ENCODE measurements at places on chromosomes 3 and 15.

DNA sequence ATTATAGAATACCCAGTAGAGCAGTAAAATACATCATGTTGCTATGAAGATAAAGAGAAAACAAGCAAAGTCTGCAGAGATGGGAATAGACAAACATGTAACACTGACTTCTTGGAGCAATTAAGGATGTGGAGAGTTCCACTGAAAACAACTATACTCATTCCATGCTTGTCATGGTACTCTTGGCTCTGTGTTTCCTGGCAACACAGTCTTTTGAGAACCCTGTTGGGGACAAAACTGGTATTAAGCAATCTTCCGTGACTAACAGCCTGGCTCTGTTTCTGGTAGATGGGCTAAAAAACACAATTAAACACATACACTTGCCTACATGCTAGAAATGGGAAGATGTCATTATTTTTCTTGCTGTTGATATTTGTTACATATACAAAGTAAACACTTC lies 1212.3 kb upstream of the GBE1 start:
- no peak for DNase-seq

GRCh38 chr15:68231102-68231818 lies 1.7 kb upstream of the CLN6 start:
- no peak for DNase-seq

DNA sequence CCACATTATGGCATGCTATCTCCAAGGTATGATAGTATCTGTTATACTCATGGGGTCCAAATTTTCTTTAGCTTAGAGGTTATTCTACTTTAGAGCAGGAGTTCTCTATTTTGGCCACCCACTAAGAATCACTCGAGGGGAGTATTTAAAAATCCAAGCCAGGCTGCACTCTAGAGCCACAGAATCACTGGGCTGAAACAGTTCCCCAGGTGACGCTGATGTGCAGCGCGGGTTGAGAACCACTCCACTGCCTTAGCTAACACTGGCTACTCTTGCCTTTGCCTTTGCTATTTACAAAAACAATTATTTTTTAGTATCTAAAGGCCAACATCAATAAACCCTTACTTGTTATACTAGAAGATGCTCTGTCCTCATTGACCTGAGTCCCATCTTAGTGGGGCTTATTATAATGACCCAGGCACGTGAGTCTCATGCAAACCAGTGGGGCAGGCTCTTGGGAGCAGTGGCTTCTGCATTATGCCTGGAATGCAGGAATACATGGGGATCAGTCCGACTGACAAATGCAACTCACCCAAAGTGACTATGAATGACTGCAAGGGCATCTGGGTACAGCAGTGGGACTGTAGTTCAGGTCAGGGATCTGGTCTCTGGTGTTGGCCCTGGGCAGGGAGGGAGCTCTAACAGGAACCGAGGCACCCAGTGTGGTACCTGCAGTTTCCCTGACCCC lies 21.7 kb upstream of the CGNL1 start:
- DNase-seq, result no peak

GRCh38 chr3:54970895-54971294 lies 43.0 kb upstream of the LRTM1 start:
- DNase-seq, result no peak

DNA sequence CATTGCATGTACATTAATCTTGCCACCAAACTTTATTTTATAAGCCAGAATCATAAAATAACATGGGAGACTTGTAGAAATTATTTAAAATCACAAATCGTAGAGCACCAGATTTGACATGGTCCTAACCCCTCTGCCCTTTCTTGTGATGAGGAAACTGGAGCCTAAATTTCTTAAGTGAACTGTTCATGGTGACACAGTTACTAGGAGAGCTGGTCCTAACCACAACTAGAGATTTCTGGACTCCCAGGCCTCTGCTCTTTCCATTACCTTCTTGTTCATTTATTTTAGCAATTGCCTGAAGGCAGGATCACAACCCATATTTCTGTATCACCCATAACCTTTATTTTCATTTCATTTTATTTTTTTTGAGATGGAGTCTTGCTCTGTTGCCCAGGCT lies 352.5 kb downstream of the LPP start:
- no peak for DNase-seq

DNA sequence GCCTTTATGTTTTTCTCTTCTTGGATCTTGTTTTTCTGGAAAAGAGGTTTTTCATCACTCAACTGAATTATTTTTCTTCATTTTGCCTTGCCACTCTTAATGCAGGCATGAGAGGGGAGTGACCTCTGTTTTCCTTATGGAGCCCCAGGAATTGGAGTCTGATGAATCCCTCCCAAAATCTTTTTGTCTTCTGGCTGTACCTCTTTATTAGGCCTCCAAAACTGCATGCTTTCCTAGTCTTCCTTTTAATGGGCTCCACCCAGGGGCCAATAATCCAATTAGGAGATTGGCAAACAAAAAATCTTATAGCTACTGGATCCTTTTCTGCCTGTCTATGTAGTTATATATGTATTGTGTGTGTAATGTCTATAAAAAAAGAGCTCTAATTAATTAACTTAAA lies 192.4 kb upstream of the PEX5L start:
- DNase-seq, result no peak

DNA sequence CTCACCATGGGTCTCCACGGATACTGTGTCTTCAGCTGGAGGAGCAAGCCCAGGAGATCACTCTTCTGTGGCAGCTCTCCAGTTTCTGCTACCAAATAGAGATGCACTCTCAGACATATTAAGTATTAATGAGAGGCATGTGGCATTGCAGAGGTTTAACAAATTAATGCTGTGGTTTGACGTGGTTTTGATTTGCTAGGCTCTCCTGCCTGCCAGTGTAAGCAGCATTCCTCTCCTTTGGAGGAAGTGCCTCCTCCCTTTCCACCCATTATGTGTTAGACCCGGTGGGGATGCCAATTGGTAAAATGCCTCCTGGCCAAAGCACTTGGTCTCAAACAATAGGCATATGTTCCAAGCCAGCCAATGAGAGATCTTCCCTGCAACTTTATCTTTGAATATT lies 124.8 kb downstream of the MYLK start:
- no peak for DNase-seq

GRCh38 chr3:190261015-190261414 lies 61.2 kb downstream of the CLDN1 start:
- DNase-seq, result no peak

All from NCI-H1048 (cell line).